ENCODE measurements at places on chromosomes 4 and X.

- DNase-seq = no peak
Observed at GRCh38 chr4:186172546-186172945, 18.8 kb upstream of the CYP4V2 start.

GRCh38 chrX:129123795-129124194 is 399.5 kb downstream of the SMARCA1 start:
- no peak for DNase-seq

- DNase-seq = no peak
Observed at GRCh38 chr4:40299811-40300292, 35.3 kb upstream of the CHRNA9 start.

- DNase-seq = no peak
Observed at GRCh38 chr4:40750461-40751258, 905 bp downstream of the NSUN7 start.

GRCh38 chr4:52843958-52844357 is 18.2 kb upstream of the RASL11B start:
- DNase-seq = no peak

- no peak for DNase-seq
Observed at GRCh38 chr4:121278811-121279368, 101.9 kb downstream of the QRFPR start.

- DNase-seq = no peak
Observed at GRCh38 chrX:108165383-108166111, 74.0 kb downstream of the ATG4A start.

DNA sequence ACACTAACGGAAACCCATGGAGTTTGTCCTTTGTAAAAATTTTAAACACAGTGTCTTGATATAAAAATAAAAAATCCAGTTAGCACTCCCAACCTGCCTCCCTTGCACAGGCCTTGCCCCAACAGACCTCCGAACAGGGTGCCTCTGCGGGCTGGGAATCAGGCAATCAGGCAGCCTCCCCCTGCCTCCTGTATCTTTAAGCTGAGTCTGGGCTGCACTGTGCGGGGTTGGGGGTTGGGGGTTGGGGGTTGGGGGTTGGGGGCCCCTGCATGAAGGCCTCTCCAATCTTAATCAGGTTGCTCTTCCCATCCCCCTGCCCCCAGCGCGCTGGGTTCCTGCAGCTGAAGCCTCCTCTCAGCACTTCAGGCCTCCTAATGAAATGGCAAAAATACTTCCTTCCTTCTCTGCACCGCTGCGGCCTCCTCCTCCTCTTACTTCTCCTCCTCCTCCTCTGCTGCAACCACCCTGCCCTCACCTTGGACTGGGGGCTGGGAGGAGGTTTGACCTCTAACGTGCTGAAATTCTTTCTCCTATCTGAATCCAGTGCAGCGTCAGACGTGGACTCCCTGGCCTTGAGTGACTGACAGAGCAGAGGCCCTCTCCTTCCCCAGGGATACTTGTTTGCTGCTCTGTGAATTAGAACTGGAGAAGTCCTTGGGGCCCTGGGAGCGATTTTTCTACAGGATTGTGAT is 26.6 kb downstream of the NLGN3 start:
- DNase-seq = no peak

DNA sequence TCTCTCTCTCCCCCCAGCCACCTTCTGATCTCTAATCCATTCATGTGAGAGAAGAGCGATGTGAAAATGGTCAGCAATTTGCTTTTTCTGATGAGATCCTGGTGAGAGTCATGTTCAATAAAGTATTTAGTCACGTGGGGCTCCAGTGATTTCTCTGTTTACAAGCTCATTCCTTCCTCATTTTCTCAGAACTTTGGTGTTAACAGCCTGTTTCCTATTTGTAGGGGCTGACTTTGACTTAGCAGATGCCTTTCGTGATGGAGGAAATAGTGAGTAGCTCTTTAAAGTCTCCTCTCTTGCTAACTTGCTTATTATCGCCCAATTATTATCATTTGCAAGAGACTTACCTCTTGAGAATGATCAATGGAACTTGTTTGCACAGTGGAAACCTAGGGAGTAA is 72.6 kb upstream of the CD99 start:
- DNase-seq = no peak

DNA sequence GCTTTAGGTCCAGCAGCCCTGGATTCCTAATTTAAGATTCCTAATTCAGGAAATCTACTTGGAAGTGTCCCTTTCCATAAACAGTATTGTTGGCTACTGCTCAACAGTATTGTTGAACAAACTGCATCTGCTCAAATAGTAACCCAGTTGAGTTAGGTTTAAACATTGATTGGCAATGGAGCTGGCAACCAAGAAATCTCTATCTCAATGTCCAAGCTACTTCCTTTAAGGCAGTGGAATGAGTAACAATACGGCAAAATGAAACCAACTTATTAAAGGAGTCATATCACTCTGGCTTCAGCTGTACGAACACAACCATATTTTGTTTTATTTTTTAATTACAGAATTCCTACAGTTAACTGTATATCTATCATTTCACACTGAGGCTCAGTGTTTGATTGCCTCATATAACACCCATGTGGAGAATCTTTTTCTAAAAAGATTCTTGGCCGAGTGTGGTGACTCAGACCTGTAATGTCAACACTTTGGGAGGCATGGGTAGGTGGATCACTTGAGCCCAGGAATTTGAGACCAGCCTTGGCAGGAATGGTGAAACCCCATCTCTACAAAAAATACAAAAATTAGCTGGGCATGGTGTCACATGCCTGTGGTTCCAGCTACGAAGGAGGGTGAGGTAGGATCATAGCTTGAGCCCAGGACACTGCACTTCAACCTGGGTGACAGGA is 71.7 kb upstream of the IL13RA1 start:
- DNase-seq = no peak

GRCh38 chrX:57901466-57901865 is 8.8 kb downstream of the ZXDA start:
- DNase-seq = no peak

GRCh38 chr4:148716431-148717052 is 274.3 kb upstream of the NR3C2 start:
- no peak for DNase-seq

DNA sequence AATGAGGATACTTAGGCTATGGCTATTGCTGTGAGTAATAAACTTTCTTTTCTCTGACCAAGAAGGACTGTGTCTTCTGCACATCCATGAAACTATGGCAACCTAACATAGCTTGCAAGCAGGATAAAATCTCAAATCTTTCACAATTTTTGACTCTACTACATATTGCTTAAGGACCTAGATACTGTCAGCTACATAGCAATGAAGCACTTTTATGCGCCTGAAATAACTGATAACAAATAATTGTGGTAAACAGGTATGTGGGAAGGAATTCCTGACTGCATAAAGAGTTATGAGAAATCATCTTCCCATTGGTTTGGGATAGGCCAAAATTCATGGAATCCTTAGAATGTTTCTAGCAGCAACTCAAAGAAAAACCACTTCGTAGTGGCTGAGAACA is 41.2 kb upstream of the PDGFC start:
- no peak for DNase-seq

- no peak for DNase-seq
Observed at GRCh38 chr4:21952549-21952948, 4.0 kb upstream of the KCNIP4 start.

DNA sequence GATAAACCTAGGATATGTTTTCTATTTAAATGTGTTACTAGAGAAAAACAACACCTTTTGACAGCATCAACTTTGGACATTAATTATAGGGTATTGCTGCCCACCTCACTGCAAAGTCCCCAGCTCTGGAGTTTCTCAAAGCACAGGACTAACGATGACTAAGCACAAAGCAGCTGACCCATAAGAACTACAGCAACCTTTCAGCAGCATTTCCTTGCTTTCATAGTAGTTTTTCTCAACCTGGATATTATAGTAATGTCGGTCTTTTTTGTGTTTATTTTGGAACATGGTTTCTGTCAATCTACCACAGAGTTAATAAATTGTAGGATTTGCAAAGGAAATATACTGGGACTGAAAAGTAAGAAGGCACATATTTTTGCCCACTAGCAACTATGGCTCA is 21.5 kb downstream of the HHIP start:
- DNase-seq = no peak

DNA sequence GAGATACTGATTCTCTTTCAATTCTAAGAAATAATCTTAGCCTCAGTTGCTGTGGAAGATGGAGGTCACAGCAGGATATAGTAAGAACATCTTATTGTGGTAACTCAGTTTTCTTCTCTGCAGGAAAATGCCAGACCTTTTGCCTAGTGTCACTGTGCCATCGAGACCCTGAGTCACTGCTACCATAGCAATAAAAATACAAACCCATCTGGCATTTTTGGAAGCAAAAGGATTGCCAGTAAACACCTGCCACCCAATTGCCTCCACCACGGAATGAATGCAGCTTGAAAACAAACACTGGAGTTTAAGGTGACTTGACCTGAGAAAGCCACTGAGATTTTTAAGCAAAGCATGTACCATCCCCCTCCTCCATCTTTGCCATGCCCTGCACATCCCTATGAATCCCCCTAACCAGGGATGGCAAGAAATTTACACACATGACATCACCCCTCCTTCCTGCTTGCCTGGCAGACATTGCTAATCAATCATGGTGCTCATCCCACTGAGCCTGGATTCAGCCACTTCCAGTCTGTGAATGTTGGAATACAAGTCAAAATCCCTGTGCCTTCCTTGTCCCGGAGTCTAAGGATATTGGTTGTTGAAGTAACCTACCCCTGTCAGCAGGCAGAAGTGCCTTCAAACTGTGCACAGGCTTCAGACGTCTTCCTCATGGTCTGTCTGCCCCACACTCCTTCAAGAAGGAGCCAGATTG is 59.6 kb upstream of the MAMLD1 start:
- DNase-seq = no peak

- no peak for DNase-seq
Observed at GRCh38 chr4:67198727-67199126, 346.6 kb downstream of the CENPC start.

- no peak for DNase-seq
Observed at GRCh38 chr4:43776371-43776770, 672.2 kb downstream of the KCTD8 start.

GRCh38 chr4:87620491-87620890 is 12.2 kb downstream of the DSPP start:
- no peak for DNase-seq

GRCh38 chrX:115178473-115178872 is 10.7 kb upstream of the RBMXL3 start:
- no peak for DNase-seq

DNA sequence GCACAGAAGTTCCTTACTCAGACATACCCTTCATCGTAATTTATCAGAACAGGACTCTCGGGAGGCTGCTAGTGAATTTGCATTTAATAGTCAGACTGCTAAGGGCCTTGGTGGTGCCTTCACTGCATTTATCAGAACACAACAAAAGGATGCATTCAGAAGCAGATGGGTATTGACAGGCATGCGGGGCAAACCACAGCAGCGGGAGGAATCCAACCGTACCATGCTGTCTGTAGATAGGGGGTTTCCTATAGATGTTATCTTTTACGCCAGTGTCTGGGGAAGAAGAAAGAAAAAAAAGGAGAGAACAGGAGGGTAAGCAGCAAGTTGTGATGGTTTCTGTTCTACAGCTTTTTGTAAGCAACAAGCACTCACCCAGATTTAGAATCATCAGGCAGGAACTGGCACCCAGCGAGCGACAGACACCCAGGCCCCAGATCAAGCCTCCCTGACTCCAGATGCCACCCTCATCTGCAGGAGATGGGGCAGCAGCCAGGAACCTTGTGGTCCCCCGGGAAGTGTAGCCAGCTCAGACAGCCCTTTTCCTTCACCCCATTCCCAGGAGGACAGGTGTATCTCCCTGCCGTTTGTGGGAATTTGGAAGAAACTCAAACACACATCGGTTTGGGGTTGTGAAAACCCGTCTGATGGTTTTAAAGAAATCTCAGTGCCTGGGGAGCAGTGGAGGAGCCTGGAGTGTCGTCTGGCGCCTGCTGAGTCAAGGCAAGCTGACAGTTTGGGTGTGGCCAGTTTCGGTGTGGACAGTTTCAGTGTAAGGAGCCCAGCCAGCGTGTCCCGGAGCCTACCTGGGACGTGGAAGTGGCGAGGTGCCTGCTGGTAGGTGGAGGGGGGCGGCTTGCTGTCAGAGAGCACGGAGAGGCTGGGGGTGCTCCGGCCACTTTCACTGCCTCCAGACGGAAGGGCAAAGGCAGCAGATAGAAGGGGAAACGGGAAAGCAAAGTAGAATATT is 80.0 kb upstream of the AFAP1 start:
- DNase-seq = no peak

DNA sequence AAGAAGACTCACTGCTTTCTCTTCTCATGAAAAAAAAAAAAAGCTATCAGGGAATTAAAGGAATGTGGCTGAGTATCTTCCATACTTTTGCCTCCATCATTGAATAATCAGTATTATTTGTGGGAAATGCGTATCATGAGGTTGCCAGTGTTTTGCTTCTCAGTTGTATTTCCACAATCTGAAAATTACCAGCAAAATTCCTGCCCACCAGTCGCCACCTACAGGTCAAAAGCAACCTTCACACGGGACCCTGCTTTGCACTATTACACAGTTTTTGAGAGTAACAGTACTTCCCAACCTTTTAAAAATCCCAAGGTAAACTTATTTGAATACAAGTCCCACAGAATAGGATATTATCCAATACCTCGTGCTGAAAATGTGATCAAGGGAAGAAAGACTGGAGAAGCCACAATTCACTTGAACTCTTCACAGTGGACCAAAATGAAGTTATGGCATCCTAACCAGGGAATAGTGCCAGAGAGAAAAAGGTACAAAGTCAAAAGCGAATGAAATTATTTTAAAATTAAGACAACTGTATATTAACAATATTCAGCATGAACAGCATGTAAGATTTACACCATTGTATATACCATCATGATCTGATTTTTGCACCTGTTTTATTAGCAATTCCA is 30.4 kb downstream of the PGRMC1 start:
- DNase-seq = no peak

GRCh38 chr4:112765317-112765974 is 128.5 kb downstream of the LARP7 start:
- no peak for DNase-seq

DNA sequence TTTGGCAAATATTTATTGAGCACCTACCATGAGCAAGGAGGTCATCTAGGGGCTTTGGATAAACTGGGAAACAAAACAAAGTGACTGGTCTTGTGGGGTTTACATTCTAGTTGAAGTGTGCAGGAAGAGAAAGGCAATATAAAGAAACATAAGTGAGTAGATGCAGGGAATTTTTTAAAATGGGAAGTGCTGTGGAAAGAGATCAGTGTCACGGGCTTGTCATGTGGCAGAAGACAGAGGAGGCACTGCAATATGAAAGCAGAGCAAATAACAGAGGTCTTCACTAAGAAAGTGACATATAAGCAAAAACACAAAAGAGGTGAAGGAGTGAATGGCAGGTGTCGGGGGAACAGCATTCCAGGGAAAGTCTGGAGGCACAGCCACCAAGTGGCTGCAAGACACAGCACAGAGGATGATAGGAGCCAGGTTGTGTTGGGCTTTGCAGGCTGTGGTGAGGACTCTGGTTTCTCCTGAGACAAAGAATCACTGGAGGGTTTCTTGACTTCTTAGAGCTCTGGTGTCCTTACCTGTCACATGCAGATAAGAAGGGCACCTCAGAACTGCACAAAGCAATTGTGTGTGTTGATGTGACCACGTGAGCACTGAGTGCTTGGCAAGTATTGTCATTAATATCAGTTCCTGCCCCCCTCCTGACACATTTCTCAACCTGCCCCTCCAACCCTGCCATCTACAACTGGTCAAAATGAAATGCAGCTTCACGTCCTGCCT is 143.5 kb downstream of the TSPAN5 start:
- DNase-seq = no peak

- no peak for DNase-seq
Observed at GRCh38 chr4:39937683-39938268, 39.9 kb downstream of the PDS5A start.
